CD4-positive, alpha-beta memory T cell (primary cell): ENCODE measurements at places on chromosomes 1 and 21.

DNA sequence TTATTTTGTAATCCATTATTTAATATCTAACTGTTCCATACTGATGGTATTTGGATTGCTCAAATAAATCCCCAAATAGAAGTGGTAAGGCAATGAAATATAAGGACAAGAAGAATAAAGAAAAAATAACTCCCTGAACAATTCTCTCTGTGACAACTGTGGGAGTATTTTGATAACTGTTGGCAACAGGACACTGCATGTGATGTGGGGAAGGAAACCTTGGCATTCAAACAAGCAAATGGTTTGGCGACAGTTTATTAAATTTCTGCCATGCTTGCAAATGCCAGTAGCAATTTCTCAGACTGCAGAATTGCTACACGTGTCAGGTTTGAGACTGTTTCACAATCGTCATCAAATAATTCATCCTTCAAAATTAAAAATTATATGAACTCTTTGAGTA is 8.6 kb upstream of the MRPL39 start:
- DNase-seq = no peak

DNA sequence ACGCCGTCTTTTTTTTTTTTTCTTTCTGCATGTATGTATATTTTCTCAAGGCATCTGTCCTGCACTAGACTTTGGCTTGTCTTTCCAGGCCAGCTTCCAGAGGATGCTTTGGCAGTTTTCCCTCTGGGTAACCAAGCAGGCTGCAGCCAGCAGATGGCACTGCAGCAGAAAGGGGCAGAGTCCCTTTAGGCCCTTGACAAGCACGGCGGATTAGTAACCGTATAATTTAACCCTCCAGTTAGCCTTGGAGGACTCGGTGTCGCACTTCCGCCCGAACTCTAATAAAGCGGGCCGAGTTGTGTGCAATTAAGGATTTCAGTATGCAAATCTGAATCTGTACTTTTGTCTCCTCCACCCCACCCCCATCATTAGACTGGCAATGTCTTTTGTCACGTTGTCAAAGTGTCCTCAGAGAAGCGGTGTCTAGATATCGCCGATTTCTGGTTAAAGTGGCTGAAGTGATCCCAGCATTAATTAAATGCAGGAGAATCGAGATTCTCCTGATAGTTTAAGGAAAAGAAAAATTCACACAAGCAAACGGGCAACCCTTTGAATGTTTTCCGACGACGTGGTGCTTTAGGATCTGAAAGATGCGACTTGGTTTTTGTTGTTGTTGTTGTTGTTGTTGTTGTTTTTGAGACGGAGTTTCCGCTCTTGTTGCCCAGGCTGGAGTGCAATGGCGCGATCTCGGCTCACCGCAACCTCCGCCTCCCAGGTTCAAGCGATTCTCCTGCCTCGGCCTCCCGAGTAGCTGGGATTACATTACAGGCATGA is 1.1 kb upstream of the TMEM167B start:
- no peak for DNase-seq

DNA sequence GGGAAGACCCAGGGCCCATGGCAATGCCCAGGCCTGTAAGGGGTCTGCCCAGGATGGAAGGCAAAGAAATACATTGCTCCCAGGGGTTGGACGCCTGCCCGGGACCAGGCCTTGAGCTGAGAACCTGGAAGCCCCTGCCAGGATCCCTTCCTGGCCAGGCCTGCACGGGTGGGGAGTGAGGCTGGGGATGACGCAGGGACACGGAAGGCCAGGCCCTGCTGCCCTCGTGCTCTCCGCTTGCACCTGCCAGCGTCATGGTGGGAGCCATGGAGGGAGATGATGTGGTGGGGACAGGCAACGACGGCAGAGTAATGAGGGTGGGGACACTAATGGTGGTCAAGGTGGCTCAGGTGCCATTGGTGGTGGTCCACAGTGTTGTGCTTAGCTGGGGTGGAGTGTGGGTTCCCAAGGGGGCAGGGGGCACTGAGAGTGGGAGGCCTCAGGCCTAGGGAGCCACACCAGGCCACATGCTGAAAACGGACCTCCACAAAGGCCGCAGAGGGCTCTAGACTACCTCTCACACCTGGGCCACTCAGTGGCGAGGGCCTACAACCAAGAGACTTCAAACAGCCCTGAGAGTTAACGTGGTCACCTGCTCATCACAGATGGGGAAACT is 4.3 kb downstream of the HES3 start:
- no peak for DNase-seq

DNA sequence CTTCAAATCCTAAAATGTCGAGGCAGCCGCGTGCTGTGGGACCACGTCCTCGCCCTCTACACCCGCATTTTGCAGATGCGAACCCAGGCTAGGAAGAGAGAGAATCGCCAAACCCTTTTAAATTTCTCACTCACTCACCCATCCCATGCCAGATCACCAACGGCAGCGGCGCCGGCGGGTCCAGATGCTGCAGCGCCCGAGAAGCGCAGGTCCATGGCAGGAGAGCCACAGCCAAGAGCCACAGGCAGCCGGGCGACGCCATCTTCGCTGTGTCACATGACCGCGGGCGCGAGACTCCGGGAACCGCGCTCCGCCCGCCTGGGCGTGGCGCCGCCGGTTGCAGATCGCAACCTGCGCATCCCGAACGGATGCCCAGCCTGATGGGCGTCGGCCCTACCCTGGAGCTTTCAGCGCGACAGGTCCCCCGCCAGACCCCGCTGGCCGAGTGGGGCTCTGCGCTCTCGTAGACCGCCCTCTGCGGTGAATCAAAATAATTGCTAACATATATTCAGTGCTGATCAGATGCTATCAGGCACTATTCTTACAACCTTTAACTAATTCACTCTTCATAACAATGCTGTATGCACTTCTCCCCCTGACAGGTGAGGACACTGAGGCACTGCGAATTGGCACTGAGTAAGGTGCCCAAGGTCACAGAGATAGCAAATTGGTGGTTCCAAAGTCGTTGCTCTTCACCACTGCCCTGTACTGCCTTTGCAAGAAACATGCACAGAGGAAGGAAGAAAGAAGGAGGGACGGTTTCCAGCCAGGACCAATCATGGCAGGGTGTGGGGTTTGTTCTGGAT is at the start of gene PPT1:
Gene PPT1, minus strand, starts transcription at position 276 of the 806 bp plus-strand sequence. Its CDS starts 14 bp downstream, at position 262.
- DNase-seq = peak; percentile 81

- no peak for DNase-seq
Observed at GRCh38 chr1:180720753-180721152, 88.9 kb downstream of the XPR1 start.
